ENCODE measurements at places on chromosomes 16 and 17.

- no peak for DNase-seq
These were observed 736.5 kb downstream of the KCNJ2 start for GRCh38 chr17:70905796-70906195.

- no peak for DNase-seq
These were observed 1.4 kb upstream of the ORAI3 start for GRCh38 chr16:30947541-30947858.

GRCh38 chr17:66737524-66737923 is 97.4 kb upstream of the CACNG5 start:
- no peak for DNase-seq

GRCh38 chr16:76882105-76882504 is 308.9 kb upstream of the MON1B start:
- DNase-seq: no peak

Measured in activated CD8-positive, alpha-beta memory T cell treated with anti-CD3 and anti-CD28 coated beads for 1 hour (primary cell).